ENCODE measurements at places on chromosomes 6 and 20. TPM values are rescaled to one million over a fixed set of nuclear protein-coding genes. Genes with fewer than 3 reads are reported as not detected.

The ERVFRD-1 gene
- not detected for total RNA-seq

The CEP162 gene
- total RNA-seq = 5.6 TPM

The TAGAP gene
- 34.6 TPM for total RNA-seq

DNA sequence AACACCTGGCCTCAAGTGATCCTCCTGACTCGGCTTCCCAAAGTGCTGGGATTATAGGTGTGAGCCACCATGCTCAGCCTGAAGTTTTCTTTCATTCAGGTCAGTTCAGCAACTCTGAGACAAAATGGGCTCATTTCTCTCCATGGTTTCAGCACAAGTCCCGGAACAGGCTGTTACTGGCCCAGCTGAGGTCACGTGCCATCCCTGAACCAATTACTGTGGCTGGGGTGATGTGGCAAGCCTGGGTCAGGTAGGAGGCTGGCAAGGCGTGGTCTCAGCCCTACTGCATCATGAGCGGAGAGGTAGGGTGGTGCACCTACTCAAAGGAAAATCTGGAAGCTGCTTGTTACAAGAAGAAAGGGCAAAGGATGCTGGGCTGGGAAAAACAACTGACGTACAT lies 326.4 kb downstream of the KIF16B start:
- H3K36me3 ChIP-seq = no peaks in the 10 kb centered on the region
- no peaks in the 10 kb centered on the region for H3K4me1 ChIP-seq
- H3K27me3 ChIP-seq = no peaks in the 10 kb centered on the region
- DNase-seq = no peak

DNA sequence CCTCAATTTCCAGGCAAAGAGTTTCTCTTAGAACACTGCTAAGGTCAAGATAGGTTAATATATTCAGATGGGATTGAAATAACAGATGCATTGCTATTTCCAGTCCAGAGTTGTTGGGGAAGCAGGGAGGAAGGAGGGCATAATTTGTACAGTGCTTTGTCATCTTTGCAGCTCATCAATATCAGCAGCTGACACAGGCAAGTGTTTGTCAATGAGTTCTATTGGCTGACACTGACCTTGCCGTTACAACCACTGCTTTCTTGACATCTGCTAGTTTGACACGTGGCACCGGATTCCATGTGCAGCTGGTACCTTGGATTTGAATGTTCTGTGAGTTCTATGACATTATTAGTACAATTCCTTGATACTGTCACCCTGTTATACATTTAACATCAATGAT lies 28.0 kb upstream of the MLIP start:
- no peaks in the 10 kb centered on the region for H3K36me3 ChIP-seq
- H3K4me1 ChIP-seq = no peaks in the 10 kb centered on the region
- H3K27me3 ChIP-seq = peaks cover 11% of the 10 kb centered on the region
- no peak for DNase-seq
- no peak overlapping the region for H3K27ac ChIP-seq

DNA sequence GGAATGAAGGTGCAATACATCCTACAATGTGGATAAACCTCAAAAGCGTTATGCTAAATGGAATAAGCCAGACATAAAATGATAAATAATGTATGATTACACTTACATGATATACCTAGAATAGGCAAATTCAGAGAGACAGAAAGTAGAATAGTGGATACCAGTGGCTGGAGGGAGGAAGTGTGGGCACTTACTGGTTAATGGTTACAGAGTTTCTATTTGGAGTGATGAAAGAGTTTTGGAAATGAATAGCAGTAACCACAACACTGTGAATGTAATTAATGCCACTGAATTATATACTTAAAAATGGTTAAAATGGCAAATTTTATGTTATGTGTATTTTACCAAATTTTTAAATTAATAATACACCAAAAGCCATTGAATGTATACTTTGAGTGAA lies 71.4 kb upstream of the CST7 start:
- no peaks in the 10 kb centered on the region for H3K4me1 ChIP-seq
- DNase-seq = no peak
- H3K4me3 ChIP-seq = no peak overlapping the region

DNA sequence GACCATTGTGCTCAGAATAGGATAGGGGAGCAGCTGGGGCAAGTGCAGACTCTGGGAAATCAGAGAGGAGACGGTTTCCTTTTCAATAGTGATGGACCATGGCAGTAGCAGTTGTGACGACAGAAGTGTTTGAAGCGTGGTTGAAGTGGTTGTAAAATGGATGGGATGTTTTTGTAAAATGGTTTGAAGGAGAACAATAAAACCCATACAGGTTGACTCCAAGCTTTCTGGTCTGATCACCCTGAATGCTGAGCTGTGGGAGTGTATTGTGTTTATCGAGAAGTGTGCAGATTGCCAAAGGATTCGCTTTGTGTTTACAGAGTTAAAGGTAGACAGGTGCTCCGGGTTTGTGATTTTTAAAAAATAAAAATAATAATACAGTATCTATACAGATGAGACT lies 255.2 kb upstream of the SULF2 start:
- no peak overlapping the region for H3K27ac ChIP-seq
- H3K4me3 ChIP-seq = no peak overlapping the region

Data from activated T-cell treated with anti-CD3 and anti-CD28 coated beads, Interleukin-2, amount 50 U/mL, for 72 hours (primary cell).